Mesothelial cell of epicardium (in vitro differentiated cells): ENCODE measurements at places on chromosomes 2 and 18. TPM values are rescaled to one million over a fixed set of nuclear protein-coding genes. Genes with fewer than 3 reads are reported as not detected.

TMEM17 gene
- total RNA-seq: 4.1 to 4.7 TPM (median 4.2 TPM) in 3 replicates

ODC1 gene
- total RNA-seq: 138 to 148 TPM (median 148 TPM) in 3 replicates

DCDC2C gene
- not detected in 3 replicates for total RNA-seq

SNORC gene
- total RNA-seq: 3.4 to 6.0 TPM (median 4.1 TPM) in 3 replicates

NGEF gene
- total RNA-seq: 0.51 to 1.3 TPM (median 1.3 TPM) in 3 replicates

DNA sequence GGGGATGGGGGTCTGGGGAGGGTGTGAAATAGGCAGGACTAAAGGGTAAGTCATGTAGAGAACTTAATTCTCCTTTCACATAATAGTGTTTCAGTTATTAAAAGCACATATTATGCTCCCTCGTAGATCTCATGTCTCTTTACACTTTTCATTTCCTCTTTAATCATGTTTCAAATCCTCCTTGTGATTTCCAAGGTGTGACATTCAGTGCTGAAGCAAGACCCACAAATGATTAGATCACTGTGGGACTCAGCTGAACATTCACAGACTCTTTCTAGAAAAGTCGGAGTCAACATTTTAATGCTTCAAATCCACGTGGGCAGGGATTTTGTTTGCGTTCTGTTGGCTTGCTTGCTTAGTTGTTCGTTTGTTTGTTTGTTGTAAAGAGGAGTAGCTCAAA lies 34.7 kb upstream of the CALCRL start:
- DNase-seq: no peak

DNA sequence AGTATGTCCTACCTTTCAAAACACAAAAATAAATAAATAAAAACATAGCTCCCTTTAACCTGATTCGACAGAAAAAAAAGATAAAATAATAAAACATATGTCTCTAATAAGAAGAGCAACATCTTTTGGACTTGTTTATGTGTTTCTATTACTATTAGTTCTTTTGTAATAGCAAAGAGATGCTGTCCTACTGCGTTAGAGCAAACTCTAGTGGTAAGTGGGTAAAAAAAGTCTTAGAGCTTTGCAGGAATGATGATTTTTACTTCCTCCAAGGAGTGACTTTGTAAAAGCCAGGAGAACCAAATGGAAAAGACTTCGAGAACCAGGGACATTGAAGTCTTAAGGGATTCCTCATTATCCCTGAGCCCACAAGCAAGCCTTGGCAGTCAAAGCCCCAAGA lies 450.1 kb downstream of the METTL4 start:
- DNase-seq: no peak

DNA sequence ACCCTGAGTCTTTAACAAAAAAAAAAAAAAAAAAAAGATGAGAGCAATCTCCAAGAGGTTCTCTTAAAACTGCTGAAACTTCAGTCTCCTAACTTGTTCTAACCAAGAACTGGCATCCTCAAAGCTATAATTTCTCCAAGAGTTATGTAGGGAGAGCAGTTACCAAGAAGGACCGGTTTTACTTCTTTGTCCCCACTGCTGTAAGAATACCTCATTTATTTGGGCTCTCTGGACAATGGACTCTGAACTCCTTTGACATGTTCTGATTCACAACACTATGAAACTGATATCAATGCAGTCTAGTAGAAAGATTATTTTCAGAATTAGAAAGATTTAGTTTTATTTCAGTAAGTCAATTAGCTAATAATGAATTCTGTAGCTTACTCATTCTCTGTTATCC lies 84.5 kb upstream of the DTNB start:
- DNase-seq: no peak
